NCI-H446 (cell line): ENCODE measurements at places on chromosomes 7 and 10.

DNA sequence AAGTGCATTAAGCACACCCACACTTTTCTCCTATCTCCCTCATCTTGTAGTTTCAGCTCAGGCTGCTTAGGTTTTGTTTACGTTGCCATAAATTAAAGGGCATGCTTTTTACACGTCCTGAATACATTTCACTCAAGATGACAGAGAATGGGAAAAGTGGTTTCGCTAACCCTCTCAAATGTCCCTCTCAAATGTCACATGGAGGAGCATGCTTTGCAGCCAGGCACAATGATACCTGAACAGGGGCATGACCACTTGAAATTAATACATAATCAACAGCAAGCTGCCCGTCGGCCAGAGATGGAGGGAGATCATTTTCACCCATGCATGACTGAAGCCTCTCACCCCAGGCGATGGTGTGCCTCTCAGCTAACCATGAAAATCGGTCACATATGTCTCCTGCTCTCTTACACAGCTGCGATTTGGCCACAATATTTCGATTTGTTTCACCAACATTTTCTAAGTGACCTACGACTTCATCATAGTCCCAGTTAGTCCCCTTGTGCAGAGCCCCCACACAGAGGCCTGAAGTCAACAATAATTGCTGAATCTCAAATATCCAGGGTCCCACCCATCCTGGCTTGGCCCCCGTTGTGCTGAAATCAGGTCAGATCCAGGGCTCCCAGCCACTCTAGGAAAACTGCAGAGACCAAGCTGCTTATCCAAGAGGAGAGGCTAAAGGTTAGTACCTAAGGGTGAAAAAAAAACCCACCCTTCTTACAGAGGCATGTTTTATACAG is 373.9 kb upstream of the NFE2L3 start:
- DNase-seq: no peak

GRCh38 chr10:48209241-48209640 is 65.3 kb downstream of the FRMPD2 start:
- no peak for DNase-seq

DNA sequence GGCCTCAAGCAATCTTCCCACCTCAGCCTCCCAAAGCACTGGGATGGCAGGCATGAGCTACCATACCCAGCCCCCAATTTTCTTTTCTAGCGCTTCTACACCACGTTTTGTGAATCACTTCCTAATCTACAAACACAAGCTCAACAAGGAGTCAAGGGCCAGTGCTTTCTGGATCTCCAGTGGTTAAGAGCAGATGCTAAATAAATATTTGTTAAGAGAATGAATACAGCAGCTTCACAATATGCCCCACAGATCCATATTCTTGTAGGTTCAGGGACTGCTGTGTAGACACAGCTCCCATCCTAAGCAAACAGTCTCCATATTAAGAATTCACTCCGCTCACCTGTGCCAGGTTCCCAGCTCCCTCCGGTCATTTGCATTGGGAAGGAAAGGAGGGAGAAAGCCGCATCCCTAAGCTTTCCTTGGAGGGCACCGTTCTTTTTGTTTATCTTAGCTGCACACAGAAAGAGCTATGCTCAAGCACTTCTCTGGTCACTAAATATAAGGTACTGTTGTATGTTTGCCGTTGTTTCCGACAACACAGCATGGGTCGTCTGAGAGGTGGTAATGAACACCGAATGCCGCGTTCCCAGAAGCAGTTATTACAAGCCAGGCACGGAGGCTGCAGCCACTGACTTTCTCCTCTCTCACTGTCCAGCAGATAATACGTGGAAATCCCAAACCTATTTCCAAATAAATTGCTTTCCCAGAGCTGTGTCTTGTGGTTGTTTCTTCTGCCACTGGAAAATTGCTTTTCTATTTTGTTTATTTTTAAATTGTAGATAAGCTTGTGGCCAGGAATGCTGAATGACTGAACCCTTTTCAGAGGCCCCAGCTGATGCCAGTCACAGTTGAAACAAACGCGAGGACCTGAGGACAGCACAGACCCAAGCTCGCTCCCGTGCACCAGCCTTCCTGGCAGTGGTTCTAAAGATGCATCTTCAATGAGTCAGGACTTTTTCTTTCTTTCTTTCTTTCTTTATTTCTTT is 217.1 kb downstream of the PRPF18 start:
- DNase-seq: no peak

GRCh38 chr10:49144058-49144720 is 10.4 kb upstream of the FAM170B start:
- DNase-seq: no peak

- no peak for DNase-seq
Observed at GRCh38 chr10:86413046-86413728, 46.6 kb upstream of the GRID1 start.

GRCh38 chr7:102261451-102261850 is 25.2 kb upstream of the SH2B2 start:
- DNase-seq: no peak

GRCh38 chr10:8531116-8531515 is 476.6 kb downstream of the GATA3 start:
- DNase-seq: no peak

GRCh38 chr7:36289833-36290661 is 99.6 kb upstream of the ANLN start:
- DNase-seq: no peak
